Naive thymus-derived CD8-positive, alpha-beta T cell (primary cell): ENCODE measurements at places on chromosomes 2 and 18.

GRCh38 chr2:199195927-199196502, 261.7 kb downstream of the SATB2 start:
- DNase-seq: no peak

DNA sequence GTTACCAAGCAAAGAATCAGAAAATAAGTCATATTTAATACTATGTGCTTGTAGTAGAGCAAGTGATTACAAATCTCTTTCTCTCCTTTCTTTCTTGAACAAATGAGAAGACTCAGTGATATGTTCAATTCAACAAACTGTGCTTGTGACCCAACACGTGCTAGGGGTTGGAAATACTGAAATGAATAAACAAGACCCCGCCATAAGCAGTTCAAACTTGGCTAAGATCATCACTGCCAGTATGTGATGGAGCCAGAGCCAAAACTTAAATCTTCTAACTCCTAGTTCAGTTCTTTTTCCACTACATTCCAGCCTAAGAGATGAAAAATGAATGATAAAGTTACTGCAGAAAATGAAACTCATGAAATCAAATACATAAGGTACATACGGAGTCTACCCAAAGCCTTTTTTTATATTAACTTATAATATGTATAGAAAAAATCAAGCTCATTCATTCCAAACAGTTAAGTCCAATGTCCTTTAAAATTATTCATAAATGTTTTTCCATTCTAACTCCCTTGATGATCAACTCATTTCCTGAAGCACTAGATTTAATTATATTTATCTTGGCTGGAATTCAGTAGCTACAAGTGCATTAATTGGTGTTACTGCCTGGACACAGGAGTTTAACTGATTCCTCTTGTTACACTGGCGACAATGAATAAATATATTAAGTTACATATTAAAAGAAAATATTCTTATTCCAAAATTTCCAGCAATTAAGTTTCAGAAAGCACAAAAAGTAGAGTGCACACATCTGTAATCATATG, 36.0 kb downstream of the GALNT3 start:
- no peak for DNase-seq

- no peak for DNase-seq
Observed at GRCh38 chr18:54558609-54559585, 32.1 kb upstream of the DYNAP start.

DNA sequence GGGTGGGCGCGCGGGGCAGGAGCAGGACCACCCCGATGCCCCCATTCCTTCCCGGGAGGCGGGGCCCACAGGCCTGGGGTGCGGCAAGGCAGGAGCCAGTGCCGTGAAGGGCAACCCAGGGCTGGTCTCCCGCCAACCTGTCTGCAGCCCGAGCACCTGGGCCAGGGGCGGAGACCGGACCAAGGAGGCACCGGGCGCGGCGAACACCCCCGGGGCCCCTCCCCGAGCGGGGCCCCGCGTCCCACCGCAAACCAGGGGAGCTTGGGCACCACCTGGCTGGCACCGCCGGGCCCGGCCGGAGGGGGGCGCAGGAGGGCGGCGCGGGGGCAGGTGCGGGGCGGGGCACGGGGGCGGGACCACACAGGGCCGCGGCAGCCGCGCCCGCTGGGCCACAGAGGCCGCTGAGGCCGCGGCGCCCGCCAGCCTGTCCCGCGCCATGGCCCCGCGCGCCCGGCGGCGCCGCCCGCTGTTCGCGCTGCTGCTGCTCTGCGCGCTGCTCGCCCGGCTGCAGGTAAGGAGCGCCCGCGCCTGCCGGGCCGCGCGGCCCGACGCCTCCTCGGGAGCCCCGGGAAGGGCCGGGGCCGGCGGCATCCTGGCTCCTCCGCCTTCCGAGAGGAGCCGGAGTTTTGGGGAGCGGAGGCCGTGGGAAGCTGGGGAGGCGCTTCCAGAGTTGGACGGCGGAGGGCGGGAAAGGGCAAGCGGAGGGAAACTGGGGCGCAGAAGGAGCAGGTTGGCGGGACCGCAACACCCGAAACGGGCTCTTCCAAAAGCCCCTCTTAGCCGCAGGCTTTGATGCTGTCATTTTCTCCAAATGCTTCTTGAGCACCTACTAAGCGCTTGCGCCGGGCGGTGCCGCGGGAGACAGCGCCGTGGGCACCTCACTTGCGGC, at the start of gene TNFRSF11A:
Gene TNFRSF11A, plus strand, starts transcription at position 394 of the 889 bp plus-strand sequence. Its CDS starts 43 bp downstream, at position 437.
- peak; percentile 68 for DNase-seq

DNA sequence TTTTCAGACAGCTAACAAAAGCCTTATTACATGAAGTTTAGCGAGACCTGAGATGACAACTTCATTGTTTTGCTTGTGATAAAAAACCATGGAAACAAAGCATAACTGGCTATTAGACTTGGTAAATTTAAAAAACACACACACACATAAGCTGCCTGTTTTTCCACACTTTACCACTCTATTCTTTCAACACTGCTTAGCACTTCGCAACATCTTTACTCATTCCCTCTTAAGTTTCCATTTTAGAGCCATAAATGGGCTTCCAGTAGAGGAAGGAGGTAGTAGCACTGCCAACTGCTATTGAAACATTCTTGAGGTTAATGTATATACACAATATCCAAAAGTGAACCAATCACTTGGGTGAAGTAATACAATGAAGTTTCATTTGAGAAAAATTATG, 54.1 kb downstream of the BAZ2B start:
- no peak for DNase-seq

DNA sequence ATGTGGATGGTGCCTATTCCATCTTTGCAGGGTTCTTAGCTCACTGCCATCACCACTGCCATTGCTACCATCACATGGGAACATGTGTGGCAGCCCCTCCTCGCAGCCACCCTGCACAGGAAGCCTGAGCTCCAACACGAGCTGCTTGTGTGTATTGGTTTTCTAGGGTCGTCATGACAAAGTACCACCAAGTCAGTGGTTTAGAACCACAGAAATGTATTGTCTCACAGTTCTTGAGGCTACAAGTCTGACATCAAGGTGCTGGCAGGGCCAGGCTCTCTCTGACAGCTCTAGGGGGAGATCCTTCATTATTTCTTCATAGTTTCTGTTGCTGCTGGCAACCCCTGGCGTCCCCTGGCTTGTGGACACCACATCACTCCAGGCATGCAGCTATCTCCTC, 10.3 kb upstream of the IL1R2 start:
- DNase-seq: peak; percentile 67

GRCh38 chr2:236711440-236711839, 141.8 kb downstream of the ACKR3 start:
- DNase-seq: no peak

GRCh38 chr2:173373290-173373689, 18.6 kb downstream of the CDCA7 start:
- no peak for DNase-seq

GRCh38 chr2:233690444-233690843, 2.2 kb upstream of the UGT1A6 start:
- no peak for DNase-seq

GRCh38 chr2:190853531-190854383, 26.9 kb upstream of the GLS start:
- DNase-seq: no peak

- DNase-seq: no peak
Observed at GRCh38 chr2:156756516-156756915, 320.3 kb downstream of the GPD2 start.

GRCh38 chr2:468648-469336, 180.9 kb upstream of the ALKAL2 start:
- no peak for DNase-seq

DNA sequence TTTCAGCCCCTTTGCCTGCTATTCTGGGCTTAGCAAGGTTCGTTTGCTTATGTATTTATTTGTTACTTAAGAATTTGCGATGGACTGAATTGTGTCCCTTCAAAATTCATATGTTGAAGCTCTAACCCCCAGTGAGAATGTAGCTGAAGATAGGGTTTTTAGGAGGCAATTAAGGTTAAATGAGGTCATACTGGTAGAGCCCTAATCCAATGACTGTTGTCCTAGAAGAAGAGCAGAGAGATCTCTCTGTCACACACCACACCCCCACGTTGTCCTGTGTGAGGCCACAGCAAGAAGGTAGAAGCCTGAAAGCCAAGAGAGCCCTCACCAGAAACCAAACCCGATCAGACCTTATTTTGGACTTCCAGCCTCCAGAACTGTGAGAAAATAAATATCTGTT, 66.7 kb downstream of the KIAA1328 start:
- DNase-seq: no peak

- no peak for DNase-seq
Observed at GRCh38 chr2:158750458-158751125, 44.5 kb upstream of the DAPL1 start.

DNA sequence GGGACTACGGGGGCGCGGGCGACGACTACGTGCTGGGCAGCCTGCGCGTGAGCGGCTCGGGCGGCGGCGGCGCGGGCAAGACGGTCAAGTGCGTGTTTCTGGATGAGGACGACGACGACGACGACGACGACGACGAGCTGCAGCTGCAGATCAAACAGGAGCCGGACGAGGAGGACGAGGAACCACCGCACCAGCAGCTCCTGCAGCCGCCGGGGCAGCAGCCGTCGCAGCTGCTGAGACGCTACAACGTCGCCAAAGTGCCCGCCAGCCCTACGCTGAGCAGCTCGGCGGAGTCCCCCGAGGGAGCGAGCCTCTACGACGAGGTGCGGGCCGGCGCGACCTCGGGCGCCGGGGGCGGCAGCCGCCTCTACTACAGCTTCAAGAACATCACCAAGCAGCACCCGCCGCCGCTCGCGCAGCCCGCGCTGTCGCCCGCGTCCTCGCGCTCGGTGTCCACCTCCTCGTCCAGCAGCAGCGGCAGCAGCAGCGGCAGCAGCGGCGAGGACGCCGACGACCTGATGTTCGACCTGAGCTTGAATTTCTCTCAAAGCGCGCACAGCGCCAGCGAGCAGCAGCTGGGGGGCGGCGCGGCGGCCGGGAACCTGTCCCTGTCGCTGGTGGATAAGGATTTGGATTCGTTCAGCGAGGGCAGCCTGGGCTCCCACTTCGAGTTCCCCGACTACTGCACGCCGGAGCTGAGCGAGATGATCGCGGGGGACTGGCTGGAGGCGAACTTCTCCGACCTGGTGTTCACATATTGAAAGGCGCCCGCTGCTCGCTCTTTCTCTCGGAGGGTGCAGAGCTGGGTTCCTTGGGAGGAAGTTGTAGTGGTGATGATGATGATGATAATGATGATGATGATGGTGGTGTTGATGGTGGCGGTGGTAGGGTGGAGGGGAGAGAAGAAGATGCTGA, 1.4 kb downstream of the SOX11 start:
- DNase-seq: no peak

DNA sequence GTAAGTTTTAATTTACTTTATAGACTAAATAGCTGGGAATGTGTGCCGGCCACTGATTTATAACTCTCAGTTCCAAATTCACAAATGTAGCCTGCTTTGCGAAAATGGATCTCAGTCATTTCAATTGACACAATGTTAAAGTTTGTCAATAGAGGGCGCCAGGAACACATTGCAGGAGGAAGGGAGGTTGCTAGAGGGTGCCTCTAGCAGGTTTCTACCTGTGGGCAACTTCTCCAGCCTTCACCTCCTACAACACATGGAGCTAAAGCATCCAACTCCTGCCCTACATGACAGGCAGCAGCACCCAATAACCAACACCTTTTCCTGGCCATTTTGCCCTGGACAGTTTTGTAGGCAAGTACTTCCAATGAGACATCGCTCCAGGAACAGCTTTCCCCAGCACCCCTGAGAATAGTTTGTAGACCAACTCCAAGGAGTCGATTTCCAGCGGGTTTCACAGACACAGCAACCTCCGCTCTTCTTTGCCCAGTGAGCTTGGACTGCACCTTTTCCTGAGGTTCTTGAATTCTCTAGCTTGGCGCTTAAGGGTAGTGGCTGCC, 784.8 kb upstream of the CDH2 start:
- no peak for DNase-seq

GRCh38 chr2:216289470-216289869, 82.8 kb downstream of the MARCHF4 start:
- DNase-seq: no peak

DNA sequence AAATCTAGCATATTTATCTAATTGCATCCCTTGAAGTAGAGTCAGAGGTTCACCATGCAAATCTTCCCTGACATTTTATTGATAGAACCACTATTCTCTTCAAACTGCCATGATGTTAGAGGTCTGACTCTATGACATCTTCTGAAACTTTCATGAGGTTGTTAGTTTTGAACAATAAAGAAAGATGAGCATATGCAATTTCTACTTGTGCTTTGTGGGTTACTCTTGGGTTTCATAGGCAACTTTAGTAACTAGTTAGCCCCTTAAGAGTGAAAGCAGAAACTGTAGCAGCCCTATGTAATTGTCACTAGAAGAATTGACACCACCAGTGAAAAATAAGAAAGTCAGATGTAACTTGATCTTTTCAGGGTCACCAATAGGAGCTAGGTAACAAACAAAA, 53.1 kb upstream of the ZEB2 start:
- DNase-seq: no peak

- DNase-seq: no peak
Observed at GRCh38 chr18:23020555-23021294, 87.6 kb downstream of the RBBP8 start.

DNA sequence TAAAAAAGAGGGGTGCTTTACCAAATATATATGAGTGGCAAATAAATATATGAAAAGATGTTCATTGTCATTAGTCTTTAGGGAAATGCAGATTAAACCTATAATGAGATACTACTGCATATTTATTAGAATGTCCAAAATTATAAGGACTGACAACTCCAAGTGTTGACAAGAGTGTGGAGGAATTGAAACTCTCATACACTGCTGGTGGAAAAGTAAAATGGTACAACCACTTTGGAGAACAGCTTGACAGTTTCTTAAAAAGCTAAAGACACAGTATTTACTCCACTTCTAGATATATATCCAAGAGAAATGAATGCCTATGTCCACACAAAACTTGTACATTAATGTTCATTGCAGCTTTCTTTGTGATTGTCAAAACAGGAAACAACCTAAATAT, 50.4 kb downstream of the PLEK start:
- no peak for DNase-seq

- no peak for DNase-seq
Observed at GRCh38 chr18:11522992-11523391, 86.4 kb upstream of the SLC35G4 start.

DNA sequence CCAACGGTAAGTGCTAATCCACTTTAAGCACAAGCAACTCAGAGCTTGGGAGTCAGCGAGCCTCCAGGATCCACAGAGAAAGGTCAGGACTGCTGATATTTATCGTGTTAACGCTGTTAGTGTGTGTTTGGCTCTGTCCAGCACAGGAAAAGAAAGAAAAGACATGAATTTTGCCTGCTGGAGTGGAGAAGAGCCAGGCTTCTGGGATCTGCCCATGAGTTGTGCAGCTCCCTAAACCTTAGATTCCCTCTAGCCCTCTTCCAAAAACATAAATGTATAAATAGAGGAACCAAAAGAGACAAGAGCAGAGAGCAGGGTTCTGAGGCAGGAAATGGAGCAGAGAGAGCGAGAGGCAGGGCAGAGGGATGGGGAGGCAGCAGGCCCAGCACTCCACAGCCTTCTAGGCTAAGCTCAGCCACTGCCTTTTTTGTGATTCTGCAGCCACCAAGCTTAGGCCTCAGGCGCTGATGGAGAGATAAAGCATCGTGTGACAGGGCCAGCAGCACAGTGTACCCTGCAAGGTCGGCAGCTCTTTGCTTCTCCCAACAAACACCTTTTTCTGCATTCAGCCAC, 14.5 kb upstream of the MAT2A start:
- no peak for DNase-seq

- DNase-seq: no peak
Observed at GRCh38 chr2:225431105-225431863, 31.8 kb downstream of the NYAP2 start.

GRCh38 chr2:109226622-109227021, 97.6 kb downstream of the SH3RF3 start:
- DNase-seq: no peak

- DNase-seq: peak; percentile 9
Observed at GRCh38 chr18:24176727-24177416, 38.0 kb downstream of the CABYR start.
